ENCODE measurements at places on chromosomes 11 and 22. TPM values are rescaled to one million over a fixed set of nuclear protein-coding genes. Genes with fewer than 3 reads are reported as not detected.
A peak's percentile ranks its signal among the peaks of the same experiment; 100 is the strongest.

GRCh38 chr22:30497466-30498150 lies 7.9 kb downstream of the SEC14L4 start:
- DNase-seq, result no peak

GRCh38 chr11:2691355-2691761 lies 8.4 kb downstream of the KCNQ1OT1 start:
- DNase-seq, result no peak

DNA sequence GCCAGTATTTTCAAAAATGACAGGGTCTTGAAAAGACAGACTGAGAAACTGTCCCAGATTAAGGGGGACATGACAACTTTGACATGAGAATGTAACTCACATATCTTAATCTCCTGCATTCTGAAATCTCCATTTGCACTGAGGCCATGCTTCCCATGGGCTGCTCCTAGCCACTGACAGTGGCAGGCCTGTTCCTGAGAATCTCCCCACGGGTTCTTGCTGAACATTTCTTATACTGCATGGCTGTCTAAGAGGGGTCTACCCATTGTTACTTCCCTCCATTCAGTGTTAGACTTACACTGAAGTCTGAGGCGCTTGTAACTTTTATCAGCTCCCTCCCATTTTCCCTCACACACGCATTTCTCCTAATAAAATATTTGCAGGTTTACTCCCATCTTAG lies 1.5 kb downstream of the CEP295 start:
- DNase-seq, result no peak

GRCh38 chr11:10125522-10126133 lies 168.4 kb downstream of the SBF2 start:
- DNase-seq, result no peak

DNA sequence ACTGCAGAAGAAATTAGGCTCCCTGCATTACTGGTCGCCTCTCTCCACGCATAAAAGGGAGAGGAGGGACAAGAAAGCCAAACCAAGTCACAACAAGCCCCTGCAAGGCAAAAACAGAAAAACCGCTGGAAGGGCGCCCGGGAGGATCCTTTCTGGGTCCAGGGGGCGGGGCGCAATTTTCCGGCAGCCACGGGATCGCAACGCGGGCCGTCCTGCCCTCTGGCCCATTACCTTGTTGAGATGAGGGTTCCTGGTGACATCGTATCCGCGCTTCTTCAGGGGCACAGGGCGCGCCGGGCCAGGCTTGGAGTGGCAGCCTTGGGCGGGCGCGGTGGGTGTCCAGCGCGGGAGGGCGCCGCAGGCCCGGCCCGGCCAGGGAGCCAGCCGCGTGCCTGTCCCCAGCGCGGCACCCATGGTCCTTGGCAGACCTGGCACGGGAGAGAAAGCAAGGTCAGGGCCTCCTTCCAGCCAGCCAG lies 847 bp downstream of the ME3 start:
- DNase-seq, result peak; percentile 80

GRCh38 chr11:64583296-64584262 lies 7.4 kb upstream of the SLC22A12 start:
- peak; percentile 29 for DNase-seq

DNA sequence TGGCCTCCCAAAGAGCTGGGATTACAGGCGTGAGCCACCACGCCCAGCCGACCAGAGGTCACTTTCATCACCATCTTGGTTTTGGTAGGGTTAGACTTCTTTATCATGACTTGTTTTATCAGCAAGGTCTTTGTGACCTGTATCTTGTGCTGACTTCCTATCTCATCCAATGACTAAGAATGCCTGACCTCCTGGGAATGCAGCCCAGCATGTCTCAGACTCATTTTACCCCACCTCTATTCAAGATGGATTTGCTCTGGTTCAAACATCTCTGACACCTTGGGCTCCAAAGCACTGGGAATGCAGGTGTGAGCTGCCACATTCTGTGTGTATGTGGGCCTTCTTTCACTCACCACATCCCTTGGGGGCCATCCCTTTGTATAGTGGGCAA lies 5.1 kb upstream of the TALDO1 start:
- DNase-seq, result no peak

DNA sequence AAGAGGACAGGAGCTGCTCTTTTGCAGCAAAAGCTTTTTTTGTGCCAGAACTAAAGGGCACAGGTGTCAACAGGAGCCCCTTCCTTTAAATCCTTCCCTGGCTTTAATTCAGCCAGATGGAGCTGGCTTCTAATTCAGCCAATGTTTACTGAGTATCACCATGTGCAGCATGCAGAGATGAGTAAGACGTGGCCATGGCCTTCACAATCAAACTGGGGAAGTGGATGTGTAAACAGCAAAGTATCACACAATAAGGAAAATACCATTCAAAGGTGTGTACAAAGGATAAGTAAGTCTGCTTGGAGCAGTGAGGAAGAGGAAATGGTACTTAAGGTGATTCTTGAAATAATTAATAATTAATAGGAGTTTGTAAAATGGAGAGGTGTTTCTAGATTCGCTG lies 243.4 kb downstream of the NXPE2 start:
- DNase-seq, result no peak

- no peak for DNase-seq
Observed at GRCh38 chr11:15675683-15676082, 561.0 kb downstream of the INSC start.

DNA sequence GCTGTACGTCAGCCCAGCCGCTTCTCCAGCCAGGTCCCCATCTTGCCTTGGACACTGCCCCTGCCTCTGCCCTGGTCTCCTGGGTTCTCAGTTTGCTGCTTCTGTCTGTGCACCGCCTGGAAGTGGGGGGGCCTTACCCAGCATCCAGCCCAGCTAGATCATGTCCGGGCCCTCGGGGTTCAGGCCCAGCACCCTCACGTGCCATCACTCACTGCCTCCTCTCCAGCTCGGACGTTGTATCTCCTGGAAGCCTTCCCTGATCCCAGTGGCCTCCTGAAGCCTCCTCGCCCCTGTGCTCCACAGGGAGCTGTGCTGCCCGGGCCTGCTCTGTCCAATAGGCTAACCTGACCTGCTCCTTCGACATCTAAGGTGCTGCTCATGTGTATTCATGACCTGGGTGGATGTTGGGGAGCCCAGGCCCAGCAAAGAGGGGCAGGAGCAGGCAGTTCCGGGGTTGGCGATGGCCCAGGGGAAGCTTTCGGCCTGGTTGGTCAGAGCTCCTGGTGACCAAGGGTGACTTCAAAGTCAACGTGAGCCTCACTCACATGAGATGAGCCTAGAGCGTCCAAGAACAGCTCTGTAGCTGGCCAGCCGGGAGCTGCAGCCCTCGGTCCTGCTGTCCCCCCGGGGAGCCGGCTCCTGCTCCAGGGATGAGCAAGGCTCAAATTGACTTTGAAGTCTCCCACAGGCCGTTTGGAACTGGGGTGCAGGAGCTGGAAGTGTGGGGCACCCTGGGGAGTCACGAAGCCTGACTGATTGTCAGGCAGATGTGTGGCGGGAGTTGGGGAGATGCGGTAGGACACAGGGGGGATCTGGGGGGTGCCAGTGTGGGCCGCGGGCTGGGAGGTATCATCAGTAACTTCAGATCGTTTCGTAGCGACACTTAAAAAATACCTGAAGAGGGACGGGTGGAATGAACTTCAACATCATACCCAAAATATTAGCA lies 5.2 kb upstream of the ASCL2 start:
- no peak for DNase-seq

- DNase-seq, result no peak
Observed at GRCh38 chr11:35641171-35641897, 21.2 kb upstream of the TRIM44 start.

DNA sequence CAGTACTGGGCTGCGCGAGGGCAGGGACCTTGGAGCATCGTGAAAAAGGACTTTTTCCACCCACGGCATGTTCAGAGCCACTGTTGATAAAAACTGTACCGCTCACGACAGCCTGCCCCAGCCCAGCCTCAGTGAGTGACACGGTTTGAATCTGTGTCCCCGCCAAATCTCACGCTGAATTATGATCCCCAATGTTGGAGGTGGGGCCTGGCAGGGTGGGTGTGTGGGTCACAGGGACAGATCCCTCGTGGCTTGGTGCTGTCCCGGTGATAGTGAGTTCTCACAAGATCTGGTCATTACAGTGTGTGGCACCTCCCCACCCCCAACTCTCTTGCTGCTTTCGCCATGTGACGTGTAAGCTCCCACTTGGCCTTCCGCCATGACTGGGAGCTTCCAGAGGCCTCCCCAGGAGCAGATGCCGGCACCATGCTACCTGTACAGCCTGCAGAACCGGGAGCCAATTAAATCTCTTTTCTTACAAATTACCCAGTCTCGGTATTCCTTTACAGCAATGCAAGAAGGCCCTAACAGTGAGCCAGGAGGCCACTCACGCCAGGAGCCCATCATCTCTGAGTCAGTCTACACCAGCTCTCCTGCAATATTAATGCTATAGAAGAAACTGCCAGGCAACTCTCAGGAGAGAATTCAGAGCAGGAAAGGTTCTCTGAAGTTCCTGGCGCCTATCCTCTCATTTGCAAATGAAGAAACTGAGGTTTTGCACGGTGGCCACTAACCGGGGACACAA lies 1.3 kb downstream of the TOLLIP start:
- no peak for DNase-seq

DNA sequence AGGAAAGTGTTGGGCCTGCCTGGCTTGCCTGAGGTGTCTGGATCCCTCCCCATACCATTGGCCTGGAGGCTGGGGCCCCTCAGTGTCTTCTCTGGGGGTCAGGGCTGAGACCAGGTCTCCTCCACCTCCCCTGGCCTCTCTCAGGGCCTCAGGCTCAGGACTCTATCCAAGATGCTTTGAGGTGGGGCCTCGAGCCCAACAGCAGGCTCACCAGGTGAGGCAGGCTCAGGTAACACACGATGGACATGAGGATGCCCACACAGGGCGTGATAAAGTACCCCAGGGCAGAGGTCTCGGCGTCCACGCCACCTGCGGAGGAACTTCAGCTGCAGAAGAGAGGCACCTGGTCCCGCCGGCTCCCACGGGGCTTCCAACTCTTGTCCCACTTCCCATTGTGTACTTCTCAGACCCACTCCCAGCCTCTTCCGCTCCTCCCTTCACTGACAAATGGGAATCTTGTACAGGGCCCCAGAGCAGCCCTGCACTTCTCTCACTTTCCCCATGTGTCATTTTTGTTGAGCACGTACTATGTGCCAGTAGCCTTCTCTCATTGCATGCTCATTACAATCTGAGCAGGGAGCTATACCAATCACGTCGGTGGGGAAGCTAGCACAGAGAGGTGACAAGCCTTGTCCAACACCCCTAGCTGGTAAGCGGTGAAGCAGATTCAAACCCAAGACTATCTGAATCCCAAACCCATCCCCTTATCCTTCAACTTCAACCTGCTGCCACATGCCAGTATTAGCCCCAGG lies 3.8 kb downstream of the SLC29A2 start:
- no peak for DNase-seq

DNA sequence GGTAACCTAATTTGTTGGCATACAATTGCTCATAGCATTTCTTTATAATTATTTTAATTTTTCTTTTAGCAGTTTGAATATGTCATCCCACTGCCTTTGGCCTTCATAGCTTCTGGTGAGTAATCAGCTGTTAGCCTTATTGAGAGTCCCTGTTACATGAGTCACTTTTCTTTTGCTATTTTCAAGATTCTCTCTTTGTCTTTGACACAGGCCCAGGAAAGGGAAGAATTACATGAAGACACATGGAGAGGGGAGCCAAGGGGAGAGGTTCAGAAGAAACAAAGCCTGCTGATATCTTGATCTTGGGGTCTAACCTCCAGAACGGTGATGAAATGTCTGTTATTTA lies 418.2 kb downstream of the METTL15 start:
- DNase-seq, result peak; percentile 52

DNA sequence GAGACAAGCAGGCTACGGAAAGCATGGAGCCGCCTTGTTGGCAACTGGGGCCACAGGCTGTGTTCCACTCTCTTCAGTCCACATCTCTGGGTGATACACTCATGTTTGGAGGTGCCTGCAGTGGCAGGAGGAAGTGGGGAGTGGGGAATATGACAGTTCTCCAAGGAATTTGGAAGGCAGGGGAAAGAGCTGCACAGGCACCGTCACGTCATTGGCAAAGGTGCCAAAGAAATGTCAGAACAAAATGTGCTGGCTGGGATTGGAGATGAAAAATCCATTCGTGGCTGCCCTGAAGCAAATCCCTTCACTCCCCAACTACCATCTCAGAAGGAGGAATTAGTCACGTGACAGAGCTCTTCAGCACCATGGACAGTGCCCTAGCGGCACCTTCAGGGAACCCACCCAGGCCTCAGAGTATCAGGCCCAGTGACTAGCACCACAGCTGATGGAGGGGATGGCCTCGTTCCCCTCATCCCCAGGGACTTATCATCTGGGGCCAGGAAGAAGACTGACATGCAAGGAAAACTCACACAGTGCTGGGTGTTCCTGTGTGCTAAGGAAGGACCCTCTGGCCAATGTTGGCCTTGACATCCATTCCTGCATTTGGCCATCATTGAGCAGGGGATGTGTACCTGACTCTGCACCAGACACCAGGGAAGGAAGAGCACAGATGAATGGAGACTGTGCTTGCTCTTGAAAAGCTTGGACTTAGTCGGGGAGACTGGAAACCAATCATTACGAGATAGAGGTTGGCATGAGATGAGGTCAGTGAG lies 48.5 kb upstream of the PRDM11 start:
- peak; percentile 84 for DNase-seq

DNA sequence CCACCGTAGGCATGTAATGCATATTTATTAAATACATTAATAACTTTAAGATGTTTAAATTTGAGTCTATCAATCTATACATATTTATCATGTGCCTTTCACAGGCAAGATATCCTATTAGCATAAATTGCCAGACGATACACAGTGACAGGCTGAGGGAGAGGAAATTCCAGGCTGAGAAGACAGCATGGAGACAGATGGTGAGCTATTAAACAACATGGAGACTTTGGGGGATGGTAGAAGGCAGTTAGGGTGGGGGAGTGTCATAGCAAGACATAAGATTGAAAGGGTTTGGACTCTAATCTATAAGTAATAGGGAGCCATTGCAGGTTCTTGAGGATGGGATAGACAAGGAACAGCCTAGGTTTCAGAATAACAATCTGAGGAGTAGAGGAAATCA lies 138.5 kb downstream of the NXPE2 start:
- DNase-seq, result no peak

Gene THY1
- 1,190 TPM for total RNA-seq

Gene MUC6
- not detected for total RNA-seq

Gene KDELR3
- total RNA-seq, result 83.7 TPM

Gene APOBEC3B
- total RNA-seq, result 22.6 TPM

Gene HOATZ
- total RNA-seq, result not detected

Gene PTPRCAP
- total RNA-seq, result 0.20 TPM

Gene MS4A4A
- 50.9 TPM for total RNA-seq

Gene TREH
- total RNA-seq, result not detected

Gene F2
- not detected for total RNA-seq

Gene GRAP2
- total RNA-seq, result 0.22 TPM

Measured in M059J (cell line).